ENCODE measurements at places on chromosomes 11 and 22. TPM values are rescaled to one million over a fixed set of nuclear protein-coding genes. Genes with fewer than 3 reads are reported as not detected.

GRCh38 chr22:17085277-17086181 lies 729 bp downstream of the IL17RA start:
- H3K27ac ChIP-seq: peak overlapping the region; percentile 70
- no peaks in the 10 kb centered on the region for H3K4me1 ChIP-seq
- H3K27me3 ChIP-seq: no peaks in the 10 kb centered on the region
- H3K4me3 ChIP-seq: peak overlapping the region; percentile 55
- peak; percentile 40 for DNase-seq

DNA sequence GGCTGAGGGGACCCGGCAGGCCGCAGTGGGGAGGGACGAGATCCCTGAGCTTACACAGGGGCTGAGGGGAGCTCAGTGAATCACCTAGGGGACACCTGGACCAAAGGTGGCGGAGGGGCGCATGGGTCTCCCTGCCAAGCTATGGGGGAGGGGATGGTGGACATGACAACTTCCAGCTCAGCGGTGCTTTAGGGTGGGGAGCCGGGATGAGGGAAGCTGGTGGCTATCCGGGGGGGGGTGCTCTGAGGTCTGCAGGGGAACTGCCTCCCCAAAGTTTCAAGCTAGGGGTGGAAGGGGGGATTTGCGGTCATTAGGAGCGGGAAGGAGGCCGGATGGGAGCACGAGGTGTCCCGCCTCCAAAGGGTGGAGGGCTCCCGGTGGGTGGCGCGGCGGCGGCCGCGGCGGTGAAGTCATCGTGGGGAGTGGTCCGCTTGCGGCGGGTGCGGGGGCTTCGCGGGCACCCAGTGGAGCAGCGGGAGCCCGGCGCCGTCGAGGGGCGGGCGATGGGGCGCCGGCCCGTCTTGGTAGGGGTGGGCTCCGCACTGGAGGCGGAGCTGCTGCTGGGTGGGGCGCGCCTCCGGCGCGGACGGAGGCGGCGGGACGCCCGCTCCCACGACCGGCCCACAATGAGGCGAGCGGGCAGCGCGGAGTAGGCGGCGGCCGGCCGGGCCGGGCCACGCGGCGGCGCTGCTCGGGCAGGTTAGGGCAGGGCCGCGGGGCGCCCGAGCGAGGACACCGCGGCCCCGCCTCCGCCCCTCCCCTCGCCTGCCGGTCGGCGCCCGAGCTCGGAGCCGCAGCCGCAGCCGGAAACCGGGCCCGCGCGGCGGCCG lies at the start of gene MICALL1:
Gene MICALL1 (plus strand): TSS at position 764 of the 830 bp plus-strand sequence. CDS start 126 bp downstream, outside the sequence.
- H3K27ac ChIP-seq: peak within 1 kb of the TSS; percentile 94
- H3K4me3 ChIP-seq: peak within 1 kb of the TSS; percentile 50
- H3K4me1 ChIP-seq: no peaks in the 10 kb centered on the region
- peak; percentile 81 for DNase-seq
- H3K36me3 ChIP-seq: no peaks in the 10 kb centered on the region

DNA sequence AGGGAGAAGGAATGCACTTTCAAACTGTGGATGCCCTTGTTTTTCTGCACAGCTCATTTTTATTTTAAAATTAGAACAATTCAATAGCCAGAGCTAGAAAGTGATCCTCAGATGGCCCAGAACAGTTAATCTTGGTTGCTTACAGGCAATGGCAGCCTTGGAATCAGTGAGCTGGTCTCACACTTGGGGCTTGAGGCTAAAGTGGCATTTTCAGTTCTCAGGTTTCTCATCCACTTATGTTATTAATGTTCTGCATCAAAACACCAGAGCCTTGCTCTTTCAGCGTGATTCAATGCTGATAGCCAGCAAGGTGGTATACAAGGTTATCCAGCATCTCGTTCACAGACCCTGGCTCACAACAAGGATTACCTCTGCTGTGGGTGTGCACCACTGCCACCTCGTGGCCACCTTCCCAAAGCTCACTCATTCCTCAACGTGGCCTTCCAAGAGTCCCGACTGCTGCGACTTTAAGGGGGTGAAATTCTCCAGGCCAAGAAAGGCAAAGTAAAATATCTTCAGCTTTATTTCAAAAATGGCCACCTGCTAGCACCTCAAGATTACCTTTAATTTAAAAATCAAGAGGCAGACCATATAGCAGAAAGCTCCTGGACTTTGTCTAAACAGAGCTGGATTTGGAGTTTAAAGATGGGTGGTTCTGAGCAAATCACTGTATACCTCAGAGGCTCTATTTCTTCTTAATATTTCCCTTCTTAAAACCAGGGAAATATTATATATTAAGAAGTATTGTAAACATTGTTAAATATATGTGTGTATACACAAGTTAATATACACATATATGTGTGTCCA lies 34.2 kb upstream of the FSHB start:
- no peaks in the 10 kb centered on the region for H3K27me3 ChIP-seq
- no peak overlapping the region for H3K4me3 ChIP-seq
- no peaks in the 10 kb centered on the region for H3K4me1 ChIP-seq
- no peaks in the 10 kb centered on the region for H3K36me3 ChIP-seq

PANX3 gene
- not detected for total RNA-seq

ASCL2 gene
- not detected for total RNA-seq

DNA sequence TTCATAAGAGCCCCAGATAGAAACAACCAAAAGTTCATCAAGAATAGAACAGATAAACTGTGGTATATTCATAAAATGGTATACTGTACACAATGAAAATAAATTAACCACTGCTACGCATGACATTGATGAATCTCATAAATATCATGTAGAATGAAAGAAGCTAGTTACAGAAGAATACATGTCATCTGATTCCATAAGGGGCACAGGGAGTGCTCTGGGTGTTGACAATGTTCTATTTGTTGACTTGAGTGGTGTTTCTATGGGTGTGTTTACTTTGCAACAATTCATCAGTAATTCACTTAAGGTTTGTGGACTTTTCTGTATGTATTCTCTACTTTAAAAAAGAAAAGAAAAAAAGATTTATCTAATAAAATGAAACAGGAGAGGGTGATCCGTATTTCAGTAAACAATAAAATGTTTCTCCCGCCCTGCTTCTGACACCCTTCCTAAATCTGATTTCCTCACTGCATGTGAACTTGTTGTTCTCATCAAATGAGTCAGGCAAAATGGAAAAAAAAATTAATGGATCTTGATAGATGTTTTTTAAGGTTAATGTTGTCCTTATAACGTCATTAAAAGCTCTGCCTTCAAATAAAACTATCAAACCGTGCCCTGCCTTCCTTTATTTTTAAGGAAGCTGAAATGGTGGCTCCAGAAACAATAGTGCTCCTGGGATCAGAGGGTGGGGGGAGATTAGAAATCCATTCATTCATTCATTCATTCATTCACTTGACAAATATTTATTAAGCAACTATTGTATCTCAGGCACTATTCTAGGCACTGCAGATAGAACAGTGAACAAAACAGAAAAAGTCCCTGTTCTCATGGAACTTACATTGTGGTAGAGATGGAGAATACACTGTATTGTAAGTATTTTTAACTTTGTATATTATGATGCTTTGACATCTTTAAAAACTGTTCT lies 77.2 kb upstream of the CD44 start:
- no peak for DNase-seq
- no peak overlapping the region for H3K4me3 ChIP-seq
- peak overlapping the region; percentile 85 for H3K27ac ChIP-seq
- H3K27me3 ChIP-seq: no peaks in the 10 kb centered on the region
- H3K4me1 ChIP-seq: peaks cover 6% of the 10 kb centered on the region

MS4A6E gene
- total RNA-seq: not detected
